Suppressor macrophage (primary cell): ENCODE measurements at places on chromosomes 6 and 20.

DNA sequence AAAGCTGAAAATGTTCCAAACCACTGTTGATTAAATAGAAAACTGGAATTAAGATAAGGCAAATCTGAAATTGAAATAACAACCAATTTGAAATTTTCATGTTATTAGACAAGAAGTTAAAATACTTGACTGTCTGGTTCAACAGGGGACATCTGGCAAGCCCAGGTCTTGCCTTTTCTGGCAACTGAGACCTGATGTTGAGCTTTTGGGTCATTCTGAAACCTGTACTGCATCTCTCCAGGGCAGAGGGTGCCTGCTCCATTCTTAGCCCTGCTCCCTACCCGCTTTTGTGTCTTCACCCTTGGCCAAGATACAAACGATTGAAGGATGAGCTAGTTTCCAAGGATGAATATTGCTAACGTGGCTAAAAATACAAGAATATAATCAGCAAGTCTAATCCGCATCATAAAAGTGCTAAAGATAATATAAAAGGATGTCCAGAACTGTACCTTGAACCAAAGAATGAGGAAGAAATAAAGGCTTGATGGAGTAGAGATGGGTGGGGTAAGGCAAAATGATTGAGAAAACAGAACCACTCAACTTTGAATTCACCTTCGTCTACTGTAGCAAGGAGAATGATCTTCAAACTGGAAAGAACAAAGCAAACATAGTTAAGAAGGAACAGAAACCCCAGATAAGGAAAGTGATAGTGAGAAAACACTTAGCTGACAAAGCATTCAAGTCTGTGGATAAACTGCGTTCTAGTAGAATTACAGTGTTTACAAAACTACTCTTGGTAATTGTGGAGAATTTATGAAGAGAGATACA, 109.8 kb upstream of the MAN1A1 start:
- DNase-seq = no peak

DNA sequence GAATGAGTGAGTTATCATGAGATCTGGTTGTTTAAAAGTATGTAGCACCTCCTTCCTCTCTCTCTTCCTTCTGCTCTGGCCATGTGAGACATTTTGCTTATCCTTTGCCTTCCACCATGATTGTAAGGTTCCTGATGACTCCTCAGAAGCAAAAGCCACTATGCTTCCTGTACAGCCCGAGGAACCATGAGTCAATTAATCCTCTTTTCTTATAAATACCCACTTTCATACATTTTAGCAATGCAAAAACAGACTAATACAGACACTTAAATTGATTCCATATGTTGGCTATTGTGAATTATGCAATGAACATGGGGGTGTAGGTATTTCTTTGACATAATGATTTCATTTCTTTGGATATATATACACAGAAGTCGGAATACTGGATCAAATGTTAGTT, 792.8 kb upstream of the EYS start:
- DNase-seq = no peak

DNA sequence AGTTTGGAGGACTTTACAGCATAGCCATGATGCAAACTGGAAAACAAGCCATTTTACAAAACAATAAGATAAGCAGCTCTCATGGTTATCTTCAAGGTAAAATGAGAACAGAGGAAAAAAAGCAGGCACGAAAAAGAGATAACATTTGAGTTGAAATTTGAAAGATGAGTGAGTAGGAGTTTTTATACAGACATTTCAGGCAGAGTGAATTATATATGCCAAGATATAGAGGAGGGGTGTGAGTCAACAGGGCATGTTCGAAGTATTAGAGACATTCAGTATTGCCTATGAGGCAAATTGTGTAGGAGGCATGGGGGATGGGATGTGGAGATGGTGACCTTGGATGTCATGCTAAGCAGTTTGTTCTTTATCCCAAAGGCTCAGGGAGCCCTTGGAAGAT, 240.5 kb upstream of the MAN1A1 start:
- DNase-seq = no peak

GRCh38 chr6:131084982-131085381, 21.9 kb upstream of the EPB41L2 start:
- DNase-seq = no peak

DNA sequence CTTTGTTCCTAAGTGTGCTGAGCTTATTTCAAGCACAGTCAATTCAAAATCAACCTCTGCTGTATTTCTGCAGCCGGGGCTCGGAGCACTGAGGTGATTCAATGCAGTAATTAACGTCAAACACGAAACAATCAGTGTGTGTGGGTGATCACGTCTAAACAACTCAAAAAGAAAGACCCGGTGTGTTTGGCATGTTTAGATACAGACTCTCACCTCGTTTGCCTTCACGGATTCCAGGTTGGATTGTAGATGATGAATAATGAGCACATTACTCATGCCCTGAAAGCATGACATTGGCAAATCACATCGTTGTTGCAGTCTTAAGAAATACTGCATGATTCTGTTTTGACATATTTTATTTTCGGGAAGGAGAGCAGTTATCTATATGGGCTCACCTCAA, 231.0 kb downstream of the QKI start:
- no peak for DNase-seq

DNA sequence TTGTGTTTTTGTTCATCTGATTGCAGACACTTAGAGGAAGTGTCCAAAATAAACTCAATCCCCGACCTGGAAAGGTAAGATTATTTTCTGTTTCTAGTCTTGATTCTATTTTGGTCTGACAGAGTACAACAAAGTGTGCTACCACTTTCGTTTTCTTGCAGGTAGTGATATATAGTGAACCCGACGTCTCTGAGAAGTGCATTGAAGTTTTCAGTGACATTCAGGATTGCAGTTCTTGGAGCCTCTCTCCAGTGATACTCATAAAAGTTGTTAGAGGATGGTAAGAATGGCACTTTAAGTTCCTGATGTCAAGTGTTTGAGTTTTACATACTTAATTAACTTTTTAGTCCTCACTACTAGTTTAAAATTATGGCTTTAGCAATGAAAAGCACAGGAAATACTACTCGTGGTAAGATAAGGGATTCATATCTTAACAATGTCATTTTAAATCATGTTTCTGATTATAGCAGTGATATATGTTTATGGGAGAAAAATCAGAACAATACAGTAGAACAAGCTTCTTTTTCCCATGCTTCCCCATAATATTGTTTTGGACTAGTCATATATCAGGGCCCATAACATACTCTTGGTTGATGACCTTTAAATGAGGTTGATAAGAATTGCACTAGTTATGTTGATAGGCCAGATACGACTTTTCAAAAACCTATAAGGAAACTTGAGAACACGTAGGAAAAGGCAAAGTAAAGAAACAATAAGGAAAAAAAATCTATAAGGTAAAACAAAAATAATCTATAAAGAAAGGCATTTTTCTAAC, 104.0 kb downstream of the RTN4IP1 start:
- DNase-seq = no peak

DNA sequence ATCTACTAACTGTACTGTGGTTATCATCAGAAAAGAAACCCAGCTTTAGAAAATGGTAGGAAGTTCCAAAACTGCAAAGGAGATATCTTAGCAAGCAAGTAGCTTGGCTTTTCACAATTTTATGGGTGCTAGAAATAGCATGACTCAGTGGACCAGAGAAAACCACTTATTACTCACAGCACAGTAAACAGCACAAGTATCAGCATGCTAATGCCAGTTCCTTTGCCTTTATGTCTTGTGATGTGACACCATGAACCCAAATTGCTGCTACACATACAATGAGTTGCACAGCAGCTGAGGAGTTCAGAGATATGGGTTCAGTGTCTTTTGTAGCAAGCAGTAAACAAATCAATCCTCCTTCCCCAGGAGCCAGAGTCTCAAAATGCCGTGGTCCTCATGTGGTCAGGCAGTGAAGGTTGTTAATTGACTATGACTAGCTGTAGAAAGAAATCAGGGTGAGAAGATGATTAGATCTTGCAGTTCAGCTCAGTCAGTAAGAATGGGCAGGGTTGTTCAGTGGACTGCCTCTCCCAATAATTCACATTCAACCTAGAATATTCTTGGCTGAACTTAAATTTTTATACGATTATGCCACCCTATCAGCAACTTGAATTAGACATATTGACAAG, 73.3 kb downstream of the OPRM1 start:
- DNase-seq = no peak

- no peak for DNase-seq
Measured at GRCh38 chr6:36818756-36819155, 20.5 kb downstream of the CPNE5 start.

DNA sequence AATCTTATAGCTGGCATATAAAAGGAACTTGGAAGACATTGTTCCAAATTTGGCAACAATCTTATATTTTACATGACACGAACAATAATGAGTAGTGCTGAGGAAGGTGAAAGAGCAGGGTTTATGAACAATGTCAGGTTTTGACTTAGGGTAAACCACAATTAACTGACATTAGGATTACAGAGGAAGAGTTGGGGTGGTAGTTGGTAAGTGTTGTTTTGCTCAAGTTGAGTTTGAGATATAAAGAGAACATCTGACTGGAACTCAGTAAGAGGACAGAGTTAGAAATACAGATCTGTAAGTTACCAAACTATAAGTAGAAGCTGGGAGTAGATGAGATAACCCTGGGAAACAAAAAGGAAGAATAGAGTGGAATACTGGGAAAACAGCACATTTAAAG, 15.1 kb downstream of the RTN4IP1 start:
- no peak for DNase-seq

GRCh38 chr6:43009124-43009523, 4.6 kb downstream of the MEA1 start:
- DNase-seq = peak; percentile 39

GRCh38 chr20:50496773-50497385, 13.3 kb upstream of the PTPN1 start:
- peak; percentile 79 for DNase-seq

GRCh38 chr20:19017104-19017690, 195.2 kb upstream of the SLC24A3 start:
- no peak for DNase-seq

GRCh38 chr6:148611213-148611612, 135.6 kb upstream of the UST start:
- peak; percentile 17 for DNase-seq

GRCh38 chr20:48783533-48784272, 44.1 kb downstream of the PREX1 start:
- DNase-seq = no peak

DNA sequence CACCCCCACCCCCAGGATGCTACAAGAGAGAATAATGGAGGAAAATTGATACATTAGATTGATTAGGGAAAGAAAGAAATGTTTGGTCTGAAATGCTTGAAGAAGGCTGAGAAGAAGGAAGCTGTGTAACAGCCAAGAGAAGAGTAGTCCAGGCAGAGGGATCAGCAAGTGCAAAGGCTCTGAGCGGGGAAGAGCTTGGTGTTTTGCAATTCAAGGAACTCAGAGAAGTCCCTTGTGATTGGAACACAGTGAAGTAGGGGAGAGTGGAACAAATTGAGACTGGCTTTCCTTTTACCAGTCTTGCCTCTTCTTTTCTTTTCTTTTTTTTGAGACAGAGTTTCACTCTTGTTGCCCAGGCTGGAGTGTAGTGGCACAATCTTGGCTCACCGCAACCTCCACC, 76.6 kb upstream of the CHD6 start:
- no peak for DNase-seq

- no peak for DNase-seq
Measured at GRCh38 chr20:59268870-59269269, 31.5 kb upstream of the EDN3 start.

- no peak for DNase-seq
Measured at GRCh38 chr6:170122651-170123050, 168.2 kb downstream of the DLL1 start.

DNA sequence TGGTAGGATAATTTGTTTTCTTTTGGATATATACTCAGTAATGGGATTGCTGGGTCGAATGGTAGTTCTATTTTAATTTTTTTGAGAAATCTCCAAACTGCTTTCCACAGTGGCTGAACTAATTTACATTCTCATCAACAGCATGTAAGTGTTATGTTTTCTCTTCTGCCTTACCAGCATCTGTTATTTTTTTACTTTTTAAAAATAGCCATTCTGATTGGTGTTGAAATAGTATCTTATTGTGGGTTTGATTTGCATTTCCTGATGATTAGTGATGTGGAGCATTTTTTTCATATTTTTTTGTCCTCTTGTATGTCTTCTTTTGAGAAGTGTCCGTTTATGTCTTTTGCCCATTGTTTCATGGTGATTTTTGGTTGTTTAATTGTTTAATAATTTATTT, 11.9 kb downstream of the HINT3 start:
- no peak for DNase-seq

- DNase-seq = peak; percentile 83
Measured at GRCh38 chr6:159117046-159117445, 52.2 kb upstream of the FNDC1 start.

DNA sequence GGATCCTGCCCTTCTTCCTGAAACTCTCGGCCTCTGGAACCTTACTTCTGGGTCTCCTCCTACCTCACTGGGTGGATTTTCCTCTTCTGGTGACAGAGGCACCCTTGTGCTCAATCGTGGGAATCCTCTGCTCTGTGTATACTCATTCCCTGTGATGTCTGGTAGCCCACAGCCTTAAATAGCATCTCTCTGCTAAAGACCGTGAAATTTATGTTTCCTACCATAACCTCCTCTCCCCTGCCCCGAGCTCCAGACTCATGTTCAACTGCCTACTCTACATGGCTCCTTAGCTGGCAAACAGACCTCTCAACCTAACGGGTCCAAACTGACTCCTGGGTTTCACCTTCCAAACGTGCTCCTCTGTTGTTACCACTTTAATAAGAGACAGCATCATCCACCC, 9.9 kb downstream of the MMP9 start:
- peak; percentile 11 for DNase-seq

DNA sequence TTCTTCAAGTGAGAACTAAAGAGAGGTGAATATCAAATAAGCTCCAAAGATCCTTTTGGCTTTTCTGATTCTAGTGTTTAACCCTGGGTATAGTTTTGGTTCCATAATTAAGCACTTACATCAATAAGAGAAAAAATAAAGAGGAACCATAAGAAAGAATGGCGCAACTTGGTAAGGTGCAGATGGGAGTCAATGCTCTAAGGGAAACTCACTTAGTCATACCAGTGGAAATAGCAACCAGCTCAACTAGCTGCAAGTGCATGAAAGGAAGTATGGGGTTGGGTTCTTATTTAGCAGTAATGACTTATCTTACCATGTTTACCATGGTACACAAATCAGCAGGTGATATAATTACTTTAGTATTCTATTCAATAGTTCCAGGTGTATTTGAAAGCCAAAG, 296.5 kb upstream of the RUNX2 start:
- DNase-seq = peak; percentile 95

DNA sequence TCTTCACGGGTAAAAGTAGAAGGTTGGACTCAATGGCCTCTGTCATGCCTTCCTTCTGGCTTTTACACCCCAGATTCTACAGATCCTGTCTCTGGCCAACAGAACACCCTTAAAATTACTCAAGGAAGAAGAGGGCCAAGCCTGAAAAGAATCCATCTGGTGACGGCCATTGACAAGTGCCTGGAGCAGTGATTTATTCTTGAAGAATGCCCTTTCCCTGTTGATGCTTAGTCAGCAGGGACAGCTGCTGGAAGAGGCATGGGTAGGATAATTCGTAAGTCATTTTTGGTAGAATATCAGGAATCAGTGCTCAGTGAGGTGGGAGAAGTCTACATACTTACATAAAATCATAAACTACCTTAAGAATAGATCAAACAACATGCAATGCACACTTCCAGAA, 397.9 kb downstream of the SAMD5 start:
- no peak for DNase-seq
